ENCODE measurements at places on chromosomes 3 and 15. TPM values are rescaled to one million over a fixed set of nuclear protein-coding genes. Genes with fewer than 3 reads are reported as not detected.
A peak's percentile ranks its signal among the peaks of the same experiment; 100 is the strongest.

DNA sequence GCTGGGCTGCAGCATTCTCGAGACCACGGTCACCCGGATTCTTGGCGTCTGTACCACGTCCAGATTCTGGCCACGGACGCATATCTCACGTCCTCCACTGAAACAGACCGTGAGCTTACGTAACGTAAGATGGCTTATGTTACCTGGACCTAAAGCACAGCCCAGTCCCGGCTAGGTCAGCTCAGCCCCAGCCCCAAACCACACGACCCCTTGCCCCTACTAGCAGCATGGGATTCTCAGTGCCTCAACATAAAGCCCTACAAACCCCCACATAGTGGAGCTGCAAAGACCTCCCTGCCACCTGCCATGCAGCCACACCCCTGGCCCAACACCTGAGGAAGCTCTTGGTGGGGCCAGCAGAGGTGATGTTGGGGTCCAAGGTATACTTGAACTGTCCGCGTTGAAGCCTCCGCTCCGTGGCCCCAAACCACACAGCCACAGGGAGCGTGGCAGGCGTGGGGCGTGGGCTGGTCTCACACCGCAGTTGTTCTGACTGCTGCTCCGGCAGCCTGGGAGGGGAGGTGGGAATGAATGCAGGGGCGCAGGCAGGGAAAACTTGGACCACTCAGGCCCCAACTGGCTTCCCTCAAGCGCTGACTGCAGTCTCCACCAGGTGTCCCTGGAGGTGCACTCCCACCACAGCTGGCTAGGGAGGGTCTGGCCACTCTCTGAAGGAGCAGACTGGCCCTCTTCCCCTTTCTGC lies 14.5 kb downstream of the PLXNB1 start:
- no peak for DNase-seq
- no peak overlapping the region for H3K27ac ChIP-seq
- no peaks in the 10 kb centered on the region for H3K27me3 ChIP-seq
- 0 out of 3 replicates have a peak overlapping the region, but pooled peaks have one; percentile 7 for H3K4me3 ChIP-seq
- H3K36me3 ChIP-seq, result peaks cover 96% of the 10 kb centered on the region

Gene CCDC33
- total RNA-seq, result 4.5 TPM

GRCh38 chr3:173055228-173055933 lies 85.7 kb downstream of the SPATA16 start:
- H3K4me1 ChIP-seq, result no peaks in the 10 kb centered on the region
- H3K4me3 ChIP-seq, result no peak overlapping the region
- H3K36me3 ChIP-seq, result no peaks in the 10 kb centered on the region
- no peaks in the 10 kb centered on the region for H3K27me3 ChIP-seq

Gene LYSMD2
- 4.1 TPM for total RNA-seq

- H3K4me3 ChIP-seq, result no peak overlapping the region
- no peaks in the 10 kb centered on the region for H3K27me3 ChIP-seq
- H3K36me3 ChIP-seq, result no peaks in the 10 kb centered on the region
- no peak for DNase-seq
- H3K4me1 ChIP-seq, result peaks cover 7% of the 10 kb centered on the region
Observed at GRCh38 chr3:114857299-114857701, 289.8 kb downstream of the ZBTB20 start.

DNA sequence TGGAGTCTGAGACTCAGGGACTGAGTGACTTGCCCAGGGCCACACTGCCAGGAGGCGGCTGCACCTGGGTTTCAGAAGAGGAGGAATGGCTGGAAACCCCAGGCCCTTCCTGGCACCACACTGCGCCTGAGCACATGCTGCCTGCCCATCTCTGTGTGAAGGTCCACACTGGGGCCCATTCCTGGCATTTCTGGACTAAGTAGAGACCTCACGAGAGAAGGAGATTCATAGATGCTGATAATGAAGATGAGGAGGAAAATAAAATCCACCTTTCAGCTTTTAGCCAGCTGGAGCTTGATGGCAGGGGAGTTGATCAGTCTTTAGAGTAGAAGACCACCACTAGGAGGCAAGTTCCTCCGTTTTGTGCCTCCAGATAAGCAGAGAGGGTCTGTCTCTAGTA lies 40.2 kb upstream of the TF start:
- no peak for DNase-seq
- no peaks in the 10 kb centered on the region for H3K4me1 ChIP-seq
- no peaks in the 10 kb centered on the region for H3K36me3 ChIP-seq
- H3K4me3 ChIP-seq, result no peak overlapping the region
- no peak overlapping the region for H3K27ac ChIP-seq
- H3K27me3 ChIP-seq, result no peaks in the 10 kb centered on the region

All from H9 (cell line).